ENCODE measurements at places on chromosomes 4 and X.

GRCh38 chr4:120839974-120840751, 82.4 kb downstream of the PRDM5 start:
- no peak for DNase-seq

GRCh38 chr4:84954982-84955567, 11.4 kb downstream of the WDFY3 start:
- no peak for DNase-seq

DNA sequence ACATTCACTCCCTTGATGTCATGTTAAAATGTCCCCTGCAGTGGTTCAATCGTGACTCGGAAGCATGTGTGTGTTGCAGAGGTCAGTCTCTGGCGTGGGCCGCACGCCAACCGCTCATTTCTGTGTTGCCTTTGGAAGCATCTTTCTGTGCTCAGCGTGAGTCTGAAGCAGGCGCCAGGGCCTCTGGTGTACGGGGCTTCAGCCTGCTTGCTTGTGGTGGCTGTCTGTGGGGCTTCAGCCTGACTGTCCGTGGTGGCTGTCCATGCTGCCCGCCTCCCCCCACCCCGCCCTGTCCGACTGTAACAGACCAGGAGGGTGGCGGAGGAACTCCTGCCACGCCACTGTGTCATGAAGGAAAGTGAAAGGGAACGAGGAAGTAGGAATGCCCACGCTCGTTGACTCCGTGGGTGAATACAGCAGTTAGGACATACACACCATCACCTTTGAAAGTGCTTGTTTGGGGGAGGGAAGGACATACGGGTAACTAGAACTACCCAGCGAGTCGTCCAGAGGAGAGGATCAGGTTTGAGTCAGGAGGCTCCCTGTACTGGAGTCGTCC, 14.7 kb upstream of the CLCN4 start:
- no peak for DNase-seq

DNA sequence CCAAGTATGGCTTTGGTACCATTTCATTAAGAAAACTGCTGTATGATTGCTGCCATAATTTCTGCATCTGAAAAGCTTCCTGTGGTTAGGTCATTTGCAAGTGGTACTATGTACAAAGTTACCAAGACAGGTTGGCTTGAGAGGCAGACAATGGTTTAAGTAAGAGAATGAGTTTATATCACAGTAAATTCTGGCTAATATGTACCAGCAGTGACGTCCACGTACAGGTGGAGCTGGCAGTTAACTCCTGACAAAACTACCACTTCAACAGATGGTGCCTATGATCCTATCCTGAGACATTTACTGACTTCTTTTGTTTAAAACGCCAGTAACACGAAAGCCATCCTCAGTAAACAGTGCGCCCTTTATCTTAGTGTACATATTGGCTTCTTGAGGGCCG, 198.4 kb downstream of the NR3C2 start:
- no peak for DNase-seq

GRCh38 chrX:140866446-140866845, 135.9 kb upstream of the SPANXB1 start:
- DNase-seq, result no peak

GRCh38 chrX:130176354-130176776, 4.6 kb downstream of the RAB33A start:
- DNase-seq, result no peak

All from AG09319 (cell line).